Activated naive CD4-positive, alpha-beta T cell treated with Interleukin-2 at 50 U/mL for 16 hours (primary cell): ENCODE measurements at places on chromosomes 2 and 18.

GRCh38 chr2:234447963-234448362 lies 48.9 kb downstream of the ARL4C start:
- no peak for DNase-seq

DNA sequence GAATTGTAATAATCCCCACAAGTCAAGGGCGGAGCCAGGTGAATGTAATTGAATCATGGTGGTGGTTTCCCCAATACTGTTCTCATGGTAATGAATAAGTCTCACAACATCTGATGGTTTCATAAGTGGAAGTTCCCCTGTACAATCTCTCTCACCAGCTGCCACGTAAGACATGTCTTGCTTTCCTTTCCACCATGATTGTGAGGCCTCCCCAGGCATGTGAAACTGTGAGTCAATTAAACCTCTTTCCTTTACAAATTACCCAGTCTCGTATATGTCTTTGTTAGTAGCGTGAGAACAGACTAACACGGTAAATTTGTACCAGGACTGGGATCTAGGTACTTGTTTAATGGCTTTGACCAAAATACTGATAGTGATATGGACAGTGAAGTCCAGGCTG lies 744.3 kb upstream of the REG3G start:
- DNase-seq = no peak

GRCh38 chr2:134178138-134178877 lies 75.6 kb upstream of the MGAT5 start:
- DNase-seq = no peak

DNA sequence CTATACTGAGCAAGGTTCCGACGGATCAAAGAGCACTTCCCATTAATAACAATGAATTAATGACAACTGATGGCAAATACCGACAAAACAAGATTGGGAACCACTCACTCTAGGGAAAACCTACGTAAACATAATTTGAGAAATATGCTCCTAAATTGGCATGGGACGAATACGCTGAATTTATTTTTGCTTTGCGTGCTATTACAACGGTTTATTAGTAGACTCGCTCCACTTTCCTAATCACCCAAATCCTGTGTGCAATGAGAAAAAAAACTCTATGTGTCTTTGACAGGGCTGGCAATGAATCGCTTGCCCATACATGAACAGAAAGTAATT lies 536 bp upstream of the SLC25A12 start:
- DNase-seq = no peak

DNA sequence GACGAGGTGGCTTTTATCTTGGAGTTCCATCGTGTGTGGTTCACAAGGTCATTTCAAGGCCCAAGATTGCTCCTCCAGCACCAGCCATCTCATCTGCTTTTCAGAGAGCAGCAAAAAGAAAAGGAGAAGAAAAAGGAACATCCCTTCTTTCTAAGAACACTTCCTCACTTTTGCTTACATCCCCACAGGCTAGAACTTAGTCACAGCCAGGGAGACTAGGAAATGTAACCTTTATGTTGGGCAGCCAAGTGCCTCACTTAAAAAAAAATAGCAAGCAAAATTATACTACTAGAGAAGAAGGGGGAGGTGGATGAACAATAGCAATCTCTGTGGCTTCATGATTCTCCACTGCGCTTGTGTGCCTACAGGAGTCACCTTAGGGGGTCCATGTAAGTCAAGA lies 141.8 kb downstream of the SMAD2 start:
- DNase-seq = no peak

DNA sequence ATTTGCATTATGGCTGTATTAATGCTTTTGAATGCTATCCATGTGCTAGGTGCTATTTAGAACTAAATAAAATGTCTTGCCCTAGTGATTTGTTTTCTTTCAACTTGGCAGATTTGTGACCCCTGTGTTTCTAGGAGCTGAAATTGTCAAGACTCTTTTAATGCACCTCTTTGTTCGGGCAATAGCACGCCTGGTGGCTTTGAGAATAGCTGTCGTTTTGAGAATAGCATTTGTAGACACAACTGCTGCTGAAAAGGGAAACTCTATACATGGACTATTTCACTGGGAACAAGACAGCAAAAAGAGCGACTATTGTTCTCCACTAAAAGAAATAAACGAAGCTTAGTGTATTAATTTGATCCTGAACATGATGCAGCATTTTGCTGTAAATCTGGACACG lies 352.1 kb upstream of the ZNF521 start:
- no peak for DNase-seq

DNA sequence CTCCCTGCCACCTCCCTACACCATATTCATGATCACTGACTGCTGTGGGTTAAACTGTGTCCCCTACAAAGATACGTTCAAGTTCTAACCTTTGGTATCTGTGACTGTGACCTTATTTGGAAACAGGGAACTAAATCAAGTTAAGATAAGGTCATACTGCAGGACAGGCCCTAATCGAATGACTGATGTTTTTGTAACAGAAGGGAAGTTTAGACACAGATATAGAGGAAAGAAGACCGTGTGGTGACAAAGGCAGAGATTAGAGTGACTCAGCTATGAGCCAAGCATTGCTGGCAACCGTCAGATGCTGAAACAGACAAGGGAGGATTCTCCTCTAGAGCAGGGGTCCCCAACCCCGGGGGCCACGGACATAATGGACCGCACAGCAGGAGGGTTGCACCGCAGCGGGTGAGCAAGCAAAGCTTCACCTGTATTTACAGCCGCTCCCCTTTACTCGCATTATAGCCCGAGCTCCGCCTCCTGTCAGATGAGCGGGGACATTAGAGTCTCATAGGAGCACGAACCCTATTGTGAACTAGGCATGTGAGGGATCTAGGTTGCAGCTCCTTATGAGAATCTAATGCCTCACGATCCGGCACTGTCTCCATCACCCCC lies 28.9 kb upstream of the RNF152 start:
- DNase-seq = no peak

GRCh38 chr2:70140791-70141211 lies 50.0 kb downstream of the C2orf42 start:
- no peak for DNase-seq

GRCh38 chr2:66919286-66919685 lies 477.8 kb upstream of the ETAA1 start:
- no peak for DNase-seq

GRCh38 chr2:191748528-191749180 lies 70.7 kb downstream of the NABP1 start:
- DNase-seq = no peak

GRCh38 chr2:158443606-158444005 lies 12.9 kb downstream of the CCDC148 start:
- no peak for DNase-seq

DNA sequence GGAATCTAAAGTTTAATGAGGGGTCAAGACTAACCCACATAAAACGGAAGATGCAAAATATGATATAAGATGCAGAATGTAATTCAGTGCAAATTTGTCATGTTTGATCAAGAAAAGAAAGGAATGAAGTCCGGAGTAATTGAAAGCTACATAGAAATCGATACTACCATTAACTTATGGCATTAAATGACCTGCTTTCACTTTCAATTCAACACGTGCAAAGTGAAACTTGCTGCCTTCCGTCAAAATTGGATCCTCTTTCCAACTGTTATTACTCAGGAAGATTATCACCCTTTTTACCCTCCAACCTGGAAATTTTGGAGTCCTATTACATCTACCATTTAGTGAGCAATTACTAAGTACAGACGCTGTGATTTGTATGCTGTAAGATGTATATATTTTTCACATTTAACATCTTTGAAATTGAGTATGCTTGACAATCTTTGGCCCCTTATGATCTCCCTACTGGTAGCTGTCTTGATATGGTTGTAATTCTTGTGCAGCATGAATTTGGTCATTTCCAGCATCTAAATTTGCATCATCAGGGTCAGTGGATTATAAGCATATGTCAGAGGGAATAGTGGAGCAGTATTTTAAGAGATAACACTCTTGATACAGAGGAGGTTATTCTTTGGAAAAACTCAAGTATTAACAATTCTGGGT lies 18.6 kb downstream of the UNC80 start:
- no peak for DNase-seq

- DNase-seq = no peak
These were observed 38.9 kb downstream of the HS6ST1 start for GRCh38 chr2:128279786-128280157.

DNA sequence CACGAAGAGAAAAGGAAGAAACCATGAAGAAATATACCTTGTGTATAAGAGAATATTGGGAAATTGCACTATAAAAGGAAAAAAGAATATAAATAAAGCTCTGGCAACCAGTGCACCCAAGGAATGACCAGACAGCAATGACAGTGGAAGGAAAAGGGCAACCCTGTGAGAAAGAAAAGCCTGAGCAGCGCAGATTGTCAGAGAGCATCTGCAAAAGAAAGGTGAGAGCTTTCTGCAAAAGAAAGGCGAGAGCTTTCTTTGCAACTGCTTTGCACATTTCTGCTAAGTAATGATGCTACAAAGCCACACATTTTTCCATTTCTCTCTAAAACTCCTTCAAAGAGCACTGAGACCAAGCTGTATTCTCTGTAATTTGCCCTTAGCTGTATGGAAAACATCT lies 83.6 kb downstream of the CTNNA2 start:
- no peak for DNase-seq

DNA sequence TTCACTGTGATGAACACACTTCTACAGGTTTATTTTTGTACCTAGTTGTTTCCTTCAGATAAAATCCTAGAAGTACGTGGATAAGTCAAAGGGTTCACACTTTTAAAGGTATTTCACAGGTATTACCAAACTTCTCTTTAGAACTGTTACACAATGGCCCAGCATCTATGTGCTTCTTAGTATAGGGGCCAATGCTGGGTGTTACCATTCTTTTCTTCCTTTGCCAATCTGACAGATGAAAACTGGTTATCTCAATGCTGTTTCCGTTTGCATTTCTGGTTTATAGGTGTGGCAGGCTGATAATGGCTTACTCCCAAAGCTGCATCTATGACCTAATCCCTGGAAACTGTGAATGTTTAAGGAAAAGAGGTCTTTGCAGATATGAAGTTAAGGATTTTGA lies 2.8 kb upstream of the TCF7L1 start:
- DNase-seq = no peak

DNA sequence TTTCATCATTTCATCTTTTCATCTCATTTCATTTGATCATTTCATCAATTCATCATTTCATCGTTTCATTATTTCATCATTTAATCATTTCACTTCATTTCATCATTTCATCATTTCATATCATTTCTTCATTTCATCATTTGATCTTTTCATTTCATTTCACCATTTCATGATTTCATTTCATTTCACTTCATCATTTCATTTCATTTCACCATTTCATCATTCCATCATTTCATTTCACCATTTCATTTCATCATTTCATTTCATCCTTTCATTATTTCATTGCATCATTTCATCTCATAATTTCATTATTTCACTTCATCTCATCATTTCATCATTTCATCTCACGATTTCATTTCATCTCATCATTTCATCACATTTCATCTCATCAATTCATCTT lies 127.8 kb downstream of the ANKRD30BL start:
- no peak for DNase-seq

GRCh38 chr18:46069524-46069923 lies 2.5 kb downstream of the PSTPIP2 start:
- DNase-seq = no peak

GRCh38 chr2:58428096-58429013 lies 187.2 kb upstream of the FANCL start:
- no peak for DNase-seq

- DNase-seq = no peak
These were observed 53.9 kb downstream of the DYNC1I2 start for GRCh38 chr2:171741189-171741588.

DNA sequence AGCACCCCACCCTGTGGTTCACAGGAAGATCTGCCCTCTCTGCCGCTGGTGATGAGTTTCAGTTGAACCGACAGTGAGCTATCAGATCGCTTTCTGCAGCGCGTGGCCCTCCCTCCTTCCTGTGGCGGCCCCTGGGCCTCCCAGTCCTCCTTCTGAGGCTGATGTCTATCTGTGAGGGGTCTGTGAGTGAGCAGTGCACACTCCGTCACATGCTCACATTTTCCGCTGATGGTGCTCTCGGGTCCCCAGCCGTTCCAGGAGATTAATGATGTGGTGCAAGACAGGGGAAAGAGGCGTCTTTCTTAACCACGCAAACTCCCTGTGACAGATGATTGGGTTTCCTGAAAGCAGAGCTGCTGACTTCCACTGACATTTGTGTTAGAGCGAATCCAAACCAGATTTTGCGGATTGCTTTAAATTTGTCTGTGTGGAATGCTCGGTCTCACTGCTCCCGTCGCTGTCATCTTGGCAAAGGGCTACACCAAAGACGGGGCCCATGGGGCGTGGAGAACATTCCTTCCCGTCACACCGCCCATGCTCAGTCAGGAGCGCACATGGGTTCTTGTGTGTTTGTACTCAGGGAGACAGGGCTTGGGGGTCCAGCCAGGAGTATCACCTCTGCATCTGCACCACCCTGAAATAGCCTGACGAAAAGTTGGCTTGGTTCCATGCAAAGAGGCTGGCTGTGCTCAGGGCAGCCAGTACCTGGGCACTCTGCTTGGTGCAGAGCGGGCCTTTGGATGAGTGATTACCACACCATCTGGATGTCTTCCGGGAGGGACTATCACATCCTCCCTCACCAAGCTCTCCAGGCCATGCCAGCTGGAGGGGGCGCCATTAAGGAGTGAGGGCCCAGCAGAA lies 154.7 kb upstream of the HS6ST1 start:
- no peak for DNase-seq

DNA sequence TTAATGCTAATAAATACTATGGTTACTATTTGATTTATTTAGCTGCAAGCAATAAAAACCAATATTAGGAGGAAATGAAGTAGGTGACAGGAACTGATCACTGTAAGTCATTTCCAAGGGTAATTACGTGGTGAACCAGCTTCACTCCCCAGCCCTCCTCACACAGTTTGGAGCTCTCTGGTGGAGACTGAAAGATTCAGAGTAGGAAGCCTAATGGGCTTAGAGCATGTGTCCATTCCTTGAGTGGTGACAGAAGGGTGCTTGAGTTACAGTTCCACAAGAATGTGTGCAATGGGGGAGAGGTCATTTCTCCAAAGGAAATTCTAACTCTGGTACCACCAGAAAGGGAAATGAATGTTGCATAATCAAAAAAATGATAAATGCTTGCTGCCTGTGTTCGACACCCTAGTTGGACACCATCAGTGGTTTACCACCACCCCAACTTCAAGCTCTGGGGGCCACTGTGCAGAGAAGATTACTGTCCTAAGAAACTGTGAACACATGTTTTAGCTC lies 285.1 kb upstream of the MMADHC start:
- DNase-seq = no peak

DNA sequence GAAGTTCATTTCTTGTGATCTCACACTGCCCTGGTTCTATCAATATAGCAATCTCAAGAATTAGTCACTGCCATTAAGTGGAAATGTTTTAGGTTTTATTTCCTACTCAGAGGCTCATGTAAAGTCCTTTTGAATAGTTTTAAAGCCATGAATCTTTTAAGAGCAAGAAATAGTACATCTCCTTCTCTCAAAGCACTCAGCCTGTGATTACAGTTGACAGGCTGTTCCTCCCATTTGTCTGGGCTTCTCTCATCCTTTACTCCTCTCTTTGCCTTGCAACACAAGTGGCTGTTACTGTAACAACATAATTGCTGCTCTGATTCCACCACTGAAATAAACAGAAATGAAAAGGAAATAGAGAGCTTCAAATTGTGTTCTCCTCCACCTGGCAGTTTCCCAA lies 18.4 kb downstream of the GRP start:
- DNase-seq = no peak
